ENCODE measurements at places on chromosomes 1 and 21.

DNA sequence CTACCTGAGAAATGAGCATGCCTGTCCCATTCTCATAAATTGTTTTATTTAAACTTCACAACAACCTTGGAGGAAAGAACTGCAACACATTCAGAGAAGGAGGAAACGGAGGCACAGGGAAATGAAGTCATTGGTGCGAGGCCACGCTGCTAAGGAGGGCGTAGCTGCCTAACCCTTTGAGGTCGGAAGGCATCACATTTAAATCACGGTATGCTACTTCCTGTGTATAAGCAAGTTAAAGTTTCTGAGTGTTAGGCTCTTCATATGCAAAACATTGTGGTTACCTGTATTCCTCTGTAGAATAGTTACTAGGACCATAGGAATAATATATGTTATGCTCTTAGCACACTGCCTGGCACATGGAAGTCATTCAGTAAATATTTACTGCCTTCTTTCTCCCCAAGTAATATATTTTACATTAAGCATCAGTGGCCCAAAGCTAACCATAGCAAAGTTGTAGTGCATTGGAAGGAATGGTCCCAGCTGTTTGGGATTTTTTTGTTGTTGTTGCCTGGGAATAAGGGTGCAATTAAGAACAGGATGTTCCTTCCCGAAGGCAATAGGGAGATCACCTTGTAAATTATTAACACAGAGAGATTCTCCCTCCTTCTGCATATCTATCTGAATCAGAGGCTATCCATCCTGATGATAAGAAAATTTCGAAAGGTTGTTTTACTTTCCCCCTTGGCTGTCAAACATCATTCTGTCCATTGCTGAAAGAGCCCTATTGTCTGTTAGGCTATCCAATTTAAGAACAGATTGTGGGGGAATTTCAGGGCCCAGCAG, 192.2 kb upstream of the C8B start:
- no peak for DNase-seq

DNA sequence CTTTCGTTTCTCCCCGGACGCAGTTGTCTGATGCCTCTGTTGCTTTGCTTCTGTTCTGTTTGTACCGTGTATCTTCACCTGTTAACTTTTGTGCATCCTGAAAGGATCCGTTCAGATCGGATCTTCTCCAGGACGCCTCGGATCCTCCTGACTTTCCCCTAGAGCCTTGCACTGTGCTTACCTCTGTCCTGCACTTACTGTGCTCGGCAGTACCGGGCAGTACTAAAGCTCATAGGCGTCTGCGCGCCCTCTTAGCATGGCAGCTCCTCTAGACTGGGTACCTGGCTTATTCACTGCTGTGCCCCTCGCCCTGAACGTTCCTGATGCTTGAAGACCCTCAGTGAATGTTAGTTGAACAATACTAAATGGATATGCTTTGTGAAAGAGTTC, 934 bp downstream of the SCP2 start:
- DNase-seq = no peak

DNA sequence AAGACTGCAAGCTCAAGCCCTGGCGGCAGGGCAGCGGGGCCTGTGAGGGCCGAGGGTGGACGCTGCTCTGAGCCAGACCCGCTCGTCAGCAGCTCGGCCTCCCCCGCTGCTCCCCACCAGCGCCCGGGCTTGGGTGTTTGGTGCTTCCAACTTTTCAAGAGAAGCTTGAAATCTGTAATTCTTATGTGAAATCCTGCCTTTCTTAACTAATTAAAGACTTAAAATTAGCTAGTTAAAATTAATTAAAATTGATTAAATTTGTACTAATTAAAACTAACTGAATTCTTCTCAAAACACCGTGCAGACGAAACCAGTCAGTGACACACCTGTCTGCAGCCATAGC, 14.0 kb upstream of the SLC19A1 start:
- no peak for DNase-seq

DNA sequence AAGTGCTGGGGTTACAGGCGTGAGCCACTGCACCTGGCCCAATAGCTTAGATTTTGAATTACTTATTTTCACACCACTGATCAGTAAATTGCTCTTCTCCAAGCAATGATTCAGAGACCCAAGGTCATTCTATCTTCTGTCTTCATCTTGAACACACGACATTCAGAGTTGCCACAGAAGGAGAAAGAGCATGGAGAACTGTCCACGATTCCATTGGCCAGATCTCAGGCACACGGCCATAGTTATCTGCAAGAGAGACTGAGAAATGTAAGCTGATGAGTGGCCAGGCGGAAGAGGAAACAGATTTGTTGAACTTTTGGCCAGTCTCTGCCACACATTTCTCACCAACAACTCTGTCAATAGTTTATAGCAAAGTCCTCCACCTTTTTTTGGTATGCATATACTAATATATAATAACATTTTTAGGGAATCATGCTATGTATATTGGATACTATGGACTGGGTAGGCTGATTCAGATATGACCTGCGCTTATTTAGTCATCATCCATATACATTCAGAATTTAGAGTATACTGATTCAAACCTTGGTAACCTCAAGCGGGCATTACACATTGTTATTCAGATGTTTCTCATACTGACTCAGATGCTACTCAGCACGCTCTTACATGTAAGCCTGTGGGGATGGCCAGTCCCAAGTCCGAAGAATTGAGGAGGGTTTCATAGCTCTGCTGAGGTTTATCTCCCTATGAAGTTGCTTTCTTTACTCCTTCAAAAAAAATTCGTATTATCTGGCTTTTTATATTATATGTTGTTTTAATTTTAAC, 25.5 kb upstream of the CAP1 start:
- no peak for DNase-seq

DNA sequence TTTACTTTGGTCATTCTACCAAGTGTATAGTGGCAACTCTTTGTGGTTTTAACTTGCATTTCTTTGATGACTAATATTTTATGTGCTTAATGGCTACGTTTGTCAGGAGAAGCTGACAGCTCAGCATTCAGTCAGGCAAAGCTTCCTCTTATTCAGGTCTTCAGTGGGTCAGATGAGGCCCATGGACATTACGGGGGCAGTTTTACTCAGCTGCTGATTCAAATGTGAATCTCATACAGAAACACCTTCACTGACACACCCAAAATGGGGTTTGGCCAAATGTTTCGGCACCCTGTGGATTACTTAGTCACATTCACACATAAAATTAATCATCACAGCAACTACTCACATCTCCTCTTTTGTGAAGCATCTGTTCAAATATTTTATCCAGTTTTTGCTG, 104.9 kb upstream of the PLD5 start:
- no peak for DNase-seq

GRCh38 chr1:206059355-206059915, 6.5 kb downstream of the RHEX start:
- DNase-seq = no peak

DNA sequence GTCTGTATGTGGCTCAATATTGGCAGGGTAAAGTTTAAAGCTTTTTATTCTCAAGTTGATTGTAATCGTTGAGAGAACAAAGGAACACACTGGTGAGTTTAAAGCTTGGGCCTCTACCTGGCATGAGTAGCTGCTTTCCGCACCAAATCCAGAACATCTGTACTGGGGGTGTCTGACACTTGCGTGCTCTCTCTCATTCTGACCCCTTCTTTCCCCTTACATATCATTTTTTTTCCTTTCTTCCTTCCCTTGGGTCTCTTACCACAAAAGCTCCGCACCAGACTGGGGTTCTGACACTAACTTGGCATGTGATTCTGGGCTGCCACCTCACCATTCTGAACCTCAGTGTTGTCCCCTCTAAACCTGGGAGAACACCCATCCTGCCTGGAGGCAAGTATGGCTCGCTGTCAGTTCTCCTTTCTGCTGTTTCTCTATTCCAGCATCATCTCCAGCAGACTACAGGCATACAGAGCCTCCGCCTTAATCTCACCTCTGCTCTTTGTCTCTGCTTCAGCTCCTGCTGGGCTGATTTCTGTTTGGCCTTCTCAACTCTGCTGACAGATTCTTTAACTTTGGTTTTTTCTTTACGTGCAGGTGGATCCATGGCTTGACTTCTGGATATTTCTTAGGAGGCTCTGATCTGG, 859 bp upstream of the ERMAP start:
- DNase-seq = no peak

DNA sequence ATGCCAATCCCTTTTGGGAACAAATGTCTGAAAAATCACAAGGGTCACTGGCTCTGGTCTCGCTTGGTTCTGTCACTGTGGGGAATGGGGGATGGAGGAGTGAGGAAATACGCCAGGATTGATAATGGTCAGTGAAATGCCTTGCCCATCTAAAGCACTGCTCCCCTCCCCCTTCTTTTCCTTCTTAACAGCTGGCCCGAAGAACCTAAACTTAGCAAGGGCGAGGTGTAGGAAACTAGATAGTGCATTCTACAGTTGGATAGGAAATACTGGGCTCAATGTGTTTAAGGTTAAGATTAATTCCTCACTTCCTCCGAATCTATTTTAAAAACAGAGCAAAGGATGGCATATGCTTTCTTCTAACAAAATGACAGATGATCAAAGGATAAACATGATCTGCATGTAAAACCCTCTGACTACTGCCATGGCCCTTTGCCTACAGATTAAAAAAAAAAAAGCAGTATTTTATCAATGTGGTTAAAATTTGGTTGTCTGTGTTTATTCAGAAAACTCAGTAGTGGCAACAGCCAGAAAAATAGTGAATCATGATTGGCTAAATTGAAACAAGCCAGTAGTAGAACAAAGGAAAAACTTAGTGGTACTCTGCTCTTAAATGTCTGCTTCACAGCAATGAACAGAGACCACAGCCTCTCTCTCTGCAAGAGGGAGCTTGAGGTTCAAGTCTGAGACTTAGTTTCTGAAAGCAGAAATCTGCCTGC, 86.1 kb upstream of the VAV3 start:
- no peak for DNase-seq

- DNase-seq = no peak
Measured at GRCh38 chr1:111723091-111723806, 15.9 kb downstream of the INKA2 start.
